Activated gamma-delta T cell treated with anti-CD3 and anti-CD28 coated beads, Interleukin-2, amount 50 U/mL, for 16 hours (primary cell): ENCODE measurements at places on chromosomes 5 and 9.

DNA sequence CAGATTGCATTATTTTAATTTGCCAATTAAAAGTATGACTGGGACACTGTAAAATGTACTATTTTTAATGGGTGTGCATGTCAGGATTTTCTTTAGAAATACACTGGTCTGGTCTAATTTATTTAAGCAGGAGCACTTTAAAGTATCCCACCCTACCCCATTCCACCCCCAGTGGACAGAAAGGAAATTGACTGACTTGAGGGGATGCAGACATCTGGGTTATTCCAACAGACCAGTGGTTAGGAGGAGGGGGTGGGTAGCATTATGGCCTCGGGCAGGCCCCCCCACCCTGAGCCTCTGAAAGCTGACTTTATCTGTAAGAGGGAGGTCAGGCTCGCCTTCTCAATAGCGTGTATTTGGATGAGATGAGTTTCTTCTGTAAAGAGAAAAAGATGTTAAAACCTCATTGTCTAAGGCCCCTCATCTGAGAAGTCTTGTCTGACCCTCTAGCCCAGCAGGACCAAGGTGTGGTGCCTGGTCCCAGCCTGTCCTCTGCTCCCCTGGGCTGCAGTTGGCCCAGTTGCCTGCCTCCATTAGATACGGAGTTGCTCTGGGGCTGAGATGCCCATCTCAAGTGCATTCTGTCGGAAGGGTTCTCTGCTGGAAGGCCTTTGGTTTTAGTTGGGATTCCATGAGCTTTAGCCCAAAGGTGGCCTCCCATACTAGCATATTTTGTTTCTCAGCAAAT, 4.4 kb downstream of the HNRNPAB start:
- no peak for DNase-seq

GRCh38 chr9:26205261-26205660, 527.0 kb upstream of the TUSC1 start:
- DNase-seq = no peak

DNA sequence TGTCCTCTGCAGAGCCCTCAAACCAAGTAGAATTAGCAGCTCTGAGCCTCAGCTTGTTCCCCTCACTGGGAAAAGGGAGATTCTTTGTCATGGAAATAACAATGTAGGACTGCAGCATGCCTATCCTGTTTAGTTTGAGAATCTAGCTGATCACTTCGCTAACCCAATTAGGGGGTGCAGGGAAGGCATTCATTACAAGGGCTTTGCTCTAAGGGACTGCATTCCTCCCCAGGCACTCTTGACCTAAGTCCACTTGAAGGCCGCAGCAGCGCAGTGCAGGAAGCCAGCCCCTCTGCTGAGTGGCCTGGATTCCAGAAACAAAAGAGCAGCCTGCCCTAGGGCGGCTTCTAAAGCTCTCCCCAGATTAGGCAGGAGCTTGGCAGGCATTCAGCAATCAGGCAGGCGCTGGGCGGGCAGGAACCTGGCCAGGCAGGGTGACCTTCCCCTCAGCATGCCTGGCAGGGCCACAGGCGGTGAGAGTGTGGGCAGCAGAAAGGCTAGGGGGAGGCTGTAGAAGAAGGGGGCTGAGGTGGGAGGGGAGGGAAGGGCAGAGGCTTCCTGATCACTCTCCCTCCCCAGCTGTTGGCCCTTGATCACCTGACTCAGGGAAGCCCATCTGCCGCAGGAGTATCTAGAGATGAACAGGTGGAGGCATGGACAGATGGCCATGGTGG, 24.8 kb downstream of the CCNJL start:
- DNase-seq = no peak

DNA sequence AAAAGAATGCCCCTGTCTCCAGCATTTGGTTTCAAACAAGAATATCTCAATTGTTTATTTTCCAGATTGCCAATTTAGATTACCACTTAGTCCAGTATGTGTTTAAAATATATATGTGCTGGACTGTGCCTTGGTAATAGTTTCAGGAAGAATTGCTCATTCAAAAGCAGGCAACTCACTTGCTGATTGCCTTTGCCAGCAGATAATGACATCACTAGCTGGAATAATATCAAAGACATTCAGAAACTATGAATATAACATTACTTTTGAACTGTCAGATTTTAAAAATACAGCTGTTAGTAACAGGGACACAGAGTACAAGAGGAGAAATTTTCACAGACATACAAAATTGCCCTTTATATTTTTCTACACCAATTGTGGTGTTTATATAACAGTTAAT, 96.0 kb upstream of the ITGA2 start:
- DNase-seq = no peak

DNA sequence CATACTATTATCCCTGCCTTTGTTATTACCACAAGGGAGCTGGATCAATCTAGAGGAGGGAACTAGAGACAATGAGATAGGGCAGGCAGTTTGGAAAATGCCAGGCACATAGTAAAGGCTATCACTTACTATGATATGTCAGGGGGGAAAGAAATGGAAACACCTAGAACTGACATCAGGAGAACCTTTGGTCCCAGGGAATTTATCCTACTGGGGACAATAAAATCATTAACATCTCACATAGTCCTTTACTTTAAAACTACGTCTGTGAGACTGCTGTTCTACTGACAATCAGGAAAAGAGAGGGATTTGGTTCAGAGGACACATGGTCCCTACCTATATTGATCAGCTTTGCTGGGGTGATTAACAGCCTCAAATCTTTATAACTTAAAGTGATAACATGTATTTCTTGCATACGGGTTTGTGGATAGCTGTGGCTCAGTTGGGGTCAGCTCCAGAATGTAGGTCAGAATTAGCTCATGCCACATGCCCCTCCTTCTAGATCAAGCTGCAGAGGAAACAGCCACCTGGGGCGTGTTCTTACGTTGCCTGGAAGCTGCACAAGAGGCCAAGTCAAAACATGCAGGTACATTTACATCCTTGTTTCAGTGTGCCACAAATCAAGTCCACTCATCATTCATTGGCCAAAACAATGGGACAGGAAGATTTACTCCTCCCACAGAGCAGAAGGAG, 43.9 kb upstream of the ALDOB start:
- DNase-seq = no peak

DNA sequence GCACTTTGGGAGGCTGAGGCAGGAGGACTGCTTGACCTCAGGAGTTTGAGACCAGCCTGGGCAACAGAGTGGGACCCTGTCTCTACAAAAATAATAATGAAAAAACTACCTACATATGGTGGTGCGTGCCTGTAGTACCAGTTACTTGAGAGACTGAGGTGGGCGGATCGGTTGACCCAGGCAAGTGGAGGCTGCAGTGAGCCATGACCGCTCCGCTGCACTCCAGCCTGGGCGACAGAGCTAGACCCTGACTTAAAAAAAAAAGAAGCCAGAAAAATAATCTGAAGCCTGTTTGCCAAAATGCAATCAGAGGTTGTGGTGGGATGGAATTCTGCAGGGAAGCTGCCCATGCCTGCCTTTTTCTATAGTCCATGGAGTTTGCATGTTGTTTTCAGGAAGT, 50.4 kb upstream of the GGTA1 start:
- no peak for DNase-seq

DNA sequence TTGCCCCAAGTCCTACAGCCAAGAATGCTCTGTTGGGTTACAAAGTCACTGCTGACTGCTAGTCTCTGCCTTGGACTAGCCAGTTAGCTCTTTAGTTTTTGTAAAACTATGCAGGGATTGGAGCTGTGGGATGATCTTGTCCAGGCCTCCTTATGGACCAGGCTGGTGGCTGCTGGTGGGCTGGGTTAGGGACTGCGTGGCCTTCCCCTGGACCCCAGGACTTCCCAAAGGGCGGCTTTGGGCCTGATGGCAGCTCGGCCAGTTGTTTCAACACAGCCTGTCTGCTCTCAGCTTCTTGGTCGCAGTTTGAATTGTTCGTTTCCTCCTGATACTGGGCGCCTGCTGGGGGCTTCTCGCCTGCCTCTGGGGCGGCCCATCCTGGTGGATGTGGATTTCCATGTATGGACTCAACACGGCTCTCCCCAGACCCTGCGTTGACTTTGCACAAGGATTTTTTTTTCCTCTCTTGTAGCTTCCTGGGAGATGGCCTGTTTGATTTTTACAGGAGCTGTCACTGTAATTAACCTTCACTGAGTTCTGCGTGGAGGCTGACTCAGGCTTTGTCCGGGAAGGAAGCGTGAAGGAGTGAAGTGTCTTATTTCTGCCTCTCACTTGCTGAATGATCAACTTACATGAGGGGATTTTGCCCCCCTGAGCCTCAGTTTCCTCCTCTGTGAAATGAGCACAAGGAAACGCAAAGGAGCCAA, 91.9 kb upstream of the NEURL1B start:
- DNase-seq = no peak

DNA sequence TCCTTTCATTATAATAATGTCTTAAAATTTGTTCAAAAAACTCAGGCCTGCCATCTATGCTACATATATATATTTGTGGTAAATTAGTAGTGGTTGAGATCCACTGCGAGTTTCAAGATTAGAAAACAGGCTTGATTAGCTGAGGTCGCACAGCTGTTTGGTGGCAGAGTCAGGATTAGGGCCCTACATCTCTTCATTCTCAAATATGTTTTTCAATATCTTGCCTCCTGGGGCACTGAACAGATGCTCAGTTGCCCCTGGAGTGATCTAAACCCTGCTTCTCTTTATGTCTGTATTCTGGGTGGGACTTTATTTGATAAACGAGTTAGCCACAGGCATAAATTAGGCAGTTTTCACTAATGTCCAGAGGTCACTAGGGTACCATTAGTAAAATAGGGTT, 27.8 kb upstream of the CEP120 start:
- no peak for DNase-seq

GRCh38 chr5:124342027-124342471, 404.4 kb downstream of the ZNF608 start:
- DNase-seq = no peak

- DNase-seq = no peak
Measured at GRCh38 chr9:14246951-14247350, 67.0 kb downstream of the NFIB start.

DNA sequence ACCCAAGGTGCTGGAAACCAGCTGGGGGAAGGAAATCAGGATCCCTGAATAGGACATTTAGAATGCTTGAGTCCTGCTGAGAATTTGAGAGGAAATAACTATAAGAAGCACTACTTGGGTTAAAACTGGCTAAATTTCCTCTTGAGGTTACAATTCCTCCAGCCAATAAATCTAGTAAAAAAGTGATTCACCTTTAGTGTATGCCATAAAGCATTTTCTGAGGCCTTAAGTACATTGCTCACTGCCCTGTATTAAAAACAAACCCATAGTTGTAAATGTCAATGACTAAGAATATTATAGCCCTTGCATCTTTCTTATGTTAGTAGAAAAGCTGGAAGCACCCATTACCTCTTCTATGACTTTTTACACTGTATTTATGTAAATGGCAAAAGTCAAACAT, 634.7 kb upstream of the ARRDC3 start:
- DNase-seq = no peak

- DNase-seq = no peak
Measured at GRCh38 chr5:104611135-104611767, 1048.7 kb upstream of the NUDT12 start.

- DNase-seq = no peak
Measured at GRCh38 chr5:87997662-87998061, 271.0 kb downstream of the TMEM161B start.

- DNase-seq = no peak
Measured at GRCh38 chr9:108933231-108933717, 650 bp downstream of the ELP1 start.

DNA sequence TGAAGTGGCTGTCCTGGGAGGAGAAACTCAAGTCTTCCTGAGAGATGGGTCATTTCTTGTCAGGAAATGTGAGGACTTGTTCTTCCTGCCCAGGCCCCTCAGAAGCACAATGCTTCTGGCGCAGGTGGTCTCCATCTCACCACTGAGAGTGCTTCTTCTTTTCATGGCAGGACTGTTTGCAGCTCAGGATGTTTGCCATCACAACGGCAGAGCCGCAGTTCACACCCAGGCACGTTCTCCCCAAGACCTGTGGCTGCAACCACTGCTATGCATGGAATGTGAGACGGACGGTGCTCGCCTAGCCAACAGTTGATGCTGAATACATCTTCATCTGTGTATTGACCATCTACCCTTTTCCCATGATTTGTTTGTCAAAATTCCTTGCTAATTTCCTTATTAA, 216.3 kb downstream of the GADD45G start:
- DNase-seq = no peak

DNA sequence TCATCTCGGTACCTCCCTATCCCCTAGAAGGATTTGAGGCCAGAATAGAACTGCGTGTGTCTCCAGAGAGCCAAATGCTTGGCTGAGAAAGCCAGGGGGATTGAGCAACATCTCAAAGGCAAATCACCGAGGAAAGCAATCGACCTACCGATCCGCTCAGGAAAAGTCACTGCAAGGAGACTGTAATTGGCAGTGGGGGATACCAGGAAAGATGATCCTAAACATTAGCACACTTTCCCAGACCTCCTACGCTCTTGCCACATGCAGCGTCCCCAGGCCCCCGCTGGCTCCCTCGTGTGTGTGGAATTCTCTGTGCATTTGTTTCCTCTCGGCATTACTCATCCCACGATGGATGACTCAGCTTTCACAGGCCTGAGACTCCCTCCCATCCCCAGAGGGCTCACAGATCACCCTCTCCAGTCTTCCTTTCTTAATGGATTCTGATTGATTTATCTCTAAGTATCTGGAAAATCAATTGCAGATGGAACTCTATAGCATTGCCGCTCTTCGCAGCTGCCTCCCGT, 82.2 kb upstream of the ICE1 start:
- no peak for DNase-seq

DNA sequence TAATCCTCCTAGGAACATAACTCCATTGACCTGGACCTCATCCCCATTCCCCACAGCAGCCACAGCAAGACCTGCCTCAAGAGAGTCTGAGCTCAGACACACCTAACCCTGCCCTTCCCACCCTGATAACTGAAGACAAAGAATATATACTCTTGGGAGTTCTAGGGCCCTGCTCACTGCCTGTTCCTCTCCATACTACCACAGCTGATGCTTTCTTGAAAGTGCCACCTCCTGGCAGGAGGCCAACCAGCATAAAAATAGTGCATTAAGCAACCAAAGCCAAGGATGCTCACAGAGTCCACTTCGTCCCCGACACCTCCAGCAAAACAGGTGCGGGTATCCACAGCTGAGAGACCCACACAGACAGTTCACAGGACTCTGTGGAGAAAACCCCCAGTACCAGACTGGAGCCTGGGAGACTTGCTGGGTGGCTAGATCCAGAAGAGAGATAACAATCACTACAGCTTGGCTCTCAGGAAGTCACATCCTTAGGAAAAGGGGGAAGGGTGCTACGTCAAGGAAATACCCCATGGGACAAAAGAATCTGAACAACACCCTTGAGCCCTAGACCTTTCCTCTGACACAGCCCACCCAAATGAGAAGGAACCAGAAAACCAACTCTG, 23.5 kb downstream of the FAM114A2 start:
- DNase-seq = no peak

GRCh38 chr5:172636279-172637050, 4.6 kb upstream of the NEURL1B start:
- no peak for DNase-seq

DNA sequence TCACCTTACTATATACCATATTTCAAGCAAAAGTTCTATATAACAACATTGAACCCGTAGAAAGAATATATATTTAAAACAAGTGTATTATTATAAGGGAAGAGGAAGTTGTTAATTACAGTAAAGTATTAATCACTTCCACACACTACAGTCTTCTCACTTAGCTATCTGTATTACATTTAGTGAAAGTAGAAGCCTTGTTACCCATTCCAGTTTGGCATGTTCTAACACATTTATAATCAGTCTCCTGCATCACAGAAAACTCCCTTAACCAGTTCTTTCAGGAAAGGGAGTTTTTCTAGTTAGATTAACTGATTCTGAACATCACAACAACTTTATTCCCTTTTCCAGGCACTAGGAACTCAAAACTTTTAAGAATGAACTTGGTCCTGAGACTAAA, 6.9 kb downstream of the RAB14 start:
- DNase-seq = no peak
